ENCODE measurements at places on chromosomes 12 and 14. TPM values are rescaled to one million over a fixed set of nuclear protein-coding genes. Genes with fewer than 3 reads are reported as not detected.

The CMA1 gene
- total RNA-seq = not detected

The SAMD15 gene
- 0.25 TPM for total RNA-seq

The SPX gene
- total RNA-seq = not detected

The SRGAP1 gene
- total RNA-seq = 0.09 TPM

The NTF3 gene
- total RNA-seq = not detected

The EFCAB11 gene
- total RNA-seq = 1.1 TPM

The THAP2 gene
- total RNA-seq = 8.3 TPM

The ADAM21 gene
- 0.12 TPM for total RNA-seq

The KRT3 gene
- not detected for total RNA-seq

The P3H3 gene
- 9.1 TPM for total RNA-seq

The KRT74 gene
- total RNA-seq = 0.39 TPM

The TMEM229B gene
- 23.9 TPM for total RNA-seq

The IL22 gene
- not detected for total RNA-seq

All from T-cell (primary cell).